Stimulated activated naive CD4-positive, alpha-beta T cell (primary cell): ENCODE measurements at places on chromosomes 4 and X.
A peak's percentile ranks its signal among the peaks of the same experiment; 100 is the strongest.

DNA sequence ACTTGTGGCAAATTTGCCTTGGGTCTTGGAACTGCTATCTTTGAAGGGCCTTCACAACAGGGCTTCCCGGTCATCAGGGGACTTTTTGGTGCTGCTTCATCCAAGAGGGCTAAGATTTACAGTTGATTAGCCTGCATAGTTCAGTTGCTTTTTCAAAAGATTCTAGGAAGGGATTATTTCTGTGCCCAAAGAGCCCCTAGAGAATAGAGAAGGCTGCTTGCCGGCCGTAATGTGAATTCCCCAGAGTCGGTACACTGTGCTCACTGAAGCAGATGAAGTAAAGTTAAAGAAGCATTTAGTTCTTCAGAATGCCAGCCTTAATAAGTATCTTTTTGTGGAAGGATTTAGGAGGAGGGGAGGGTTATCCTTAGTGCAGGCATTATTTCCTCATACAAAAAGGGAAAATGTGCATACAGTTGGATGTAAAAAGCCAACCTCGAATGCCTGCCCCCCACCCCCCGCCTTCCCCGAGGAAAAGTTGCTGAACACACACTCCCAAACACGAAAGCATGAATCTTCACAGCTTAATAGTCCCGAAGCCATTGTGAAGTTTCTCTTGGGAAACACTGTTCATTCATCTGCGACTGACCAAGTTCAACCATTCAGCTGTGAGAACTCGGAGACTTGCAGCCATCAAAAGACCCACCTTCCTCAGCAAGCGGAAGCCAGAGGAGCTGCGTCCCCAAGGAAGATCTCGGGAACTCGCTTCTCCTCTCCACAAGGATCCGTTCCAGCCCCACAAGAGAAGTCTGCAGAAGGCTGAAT lies 47.6 kb downstream of the ANOS1 start:
- DNase-seq, result no peak

- no peak for DNase-seq
Observed at GRCh38 chr4:136241221-136241986, 1290.9 kb downstream of the PCDH18 start.

- DNase-seq, result no peak
Observed at GRCh38 chrX:103275947-103276567, 493 bp downstream of the TCEAL5 start.

GRCh38 chrX:41142130-41142910 lies 57.1 kb downstream of the USP9X start:
- no peak for DNase-seq

DNA sequence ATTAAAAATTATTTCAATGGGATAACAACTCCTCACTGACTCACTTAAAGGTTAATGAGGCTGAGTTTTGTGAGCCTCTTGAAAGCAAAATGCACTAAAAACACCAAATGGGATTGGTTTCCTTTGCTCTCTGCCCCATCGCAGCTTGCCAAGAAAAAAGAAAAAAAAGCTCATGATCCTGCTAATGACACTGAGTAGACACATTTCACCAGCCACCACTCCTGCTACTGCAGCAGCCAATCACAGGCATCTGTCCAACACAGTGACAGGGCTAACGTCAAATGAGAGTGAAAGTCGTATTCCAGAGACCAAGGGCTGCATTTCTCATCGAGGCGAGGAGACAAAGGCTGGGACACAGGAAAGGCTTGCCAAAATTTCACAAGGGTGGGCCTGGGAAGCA lies 5.2 kb downstream of the APBB2 start:
- DNase-seq, result no peak

- DNase-seq, result no peak
Observed at GRCh38 chrX:80354966-80355465, 65.2 kb upstream of the TENT5D start.

DNA sequence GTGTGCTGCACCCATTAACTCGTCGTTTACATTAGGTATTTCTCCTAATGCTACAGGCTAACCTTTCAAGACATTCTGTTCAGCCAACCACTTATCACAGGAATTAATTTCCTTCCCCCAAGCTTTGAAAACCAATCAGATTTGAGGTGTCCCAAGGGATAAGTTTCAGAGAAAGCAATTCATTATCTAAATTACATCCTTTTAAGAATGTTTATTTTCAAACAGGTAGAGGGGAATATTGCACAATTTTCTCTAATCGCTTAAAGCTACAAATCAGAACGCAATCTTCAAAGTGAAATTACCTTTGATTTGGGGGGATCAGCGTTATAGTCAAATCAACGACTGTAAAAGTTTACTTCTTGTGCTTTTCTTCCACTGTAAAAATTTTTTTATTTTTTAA lies 1.6 kb downstream of the CLOCK start:
- DNase-seq, result peak; percentile 27

- no peak for DNase-seq
Observed at GRCh38 chr4:109879636-109880314, 31.9 kb downstream of the LRIT3 start.

DNA sequence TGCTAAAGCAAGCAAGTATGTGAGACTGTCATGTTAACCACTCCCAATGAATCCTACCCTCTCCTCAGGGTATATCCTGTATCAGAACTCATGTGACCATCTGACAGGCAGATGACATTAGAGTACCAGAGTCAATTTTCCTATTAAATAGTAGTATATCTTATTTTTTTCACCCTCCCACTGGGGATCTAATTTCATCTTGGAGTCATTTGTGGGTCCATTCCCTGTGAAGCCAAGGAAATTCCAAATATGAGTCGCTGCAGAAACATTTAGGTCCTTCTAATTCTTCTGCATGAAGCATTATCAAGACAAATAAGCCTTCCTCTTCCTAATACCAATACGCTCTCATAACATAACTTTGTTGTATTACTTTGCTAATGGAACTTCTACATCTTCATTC lies 52.2 kb upstream of the BLTP1 start:
- no peak for DNase-seq

DNA sequence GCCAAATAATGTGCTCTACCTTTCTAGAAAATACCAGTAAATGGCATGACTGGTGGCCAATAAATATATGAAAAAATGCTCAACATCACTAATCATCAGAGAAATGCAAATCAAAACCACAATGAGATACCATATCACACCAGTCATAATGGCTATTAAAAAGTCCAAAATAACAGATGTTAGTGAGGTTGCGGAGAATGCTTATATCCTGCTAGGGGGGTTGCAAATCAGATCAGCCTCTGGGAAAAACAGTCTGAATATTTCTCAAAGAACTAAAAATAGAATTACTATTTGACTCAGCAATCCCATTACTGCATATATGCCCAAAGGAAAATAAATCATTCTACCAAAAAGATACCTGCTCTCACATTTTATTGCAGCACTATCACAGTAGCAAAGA lies 115.1 kb downstream of the RASGEF1B start:
- DNase-seq, result no peak

GRCh38 chrX:68286980-68287379 lies 146.3 kb downstream of the OPHN1 start:
- no peak for DNase-seq

DNA sequence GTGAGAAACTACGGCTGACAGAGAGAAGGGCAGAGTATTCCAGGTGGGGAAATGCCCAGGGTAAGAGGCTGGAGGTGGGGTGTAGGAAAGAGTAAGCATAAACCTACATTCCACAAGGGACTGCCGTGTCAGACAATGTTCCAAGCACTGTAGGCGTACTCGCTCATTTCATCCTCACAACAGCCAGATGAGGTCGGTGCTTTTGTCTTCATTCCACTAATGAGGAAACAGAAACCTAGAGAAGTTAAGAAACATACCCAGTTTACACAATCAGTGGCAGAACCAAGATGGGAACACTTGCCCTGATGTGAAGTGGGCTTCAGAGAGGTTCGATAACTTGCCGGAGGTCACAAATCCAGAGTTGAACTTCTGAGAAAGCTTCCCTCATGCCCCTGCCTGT lies 4.6 kb downstream of the SASH3 start:
- no peak for DNase-seq

- DNase-seq, result no peak
Observed at GRCh38 chr4:165440415-165441158, 61.8 kb downstream of the CPE start.

DNA sequence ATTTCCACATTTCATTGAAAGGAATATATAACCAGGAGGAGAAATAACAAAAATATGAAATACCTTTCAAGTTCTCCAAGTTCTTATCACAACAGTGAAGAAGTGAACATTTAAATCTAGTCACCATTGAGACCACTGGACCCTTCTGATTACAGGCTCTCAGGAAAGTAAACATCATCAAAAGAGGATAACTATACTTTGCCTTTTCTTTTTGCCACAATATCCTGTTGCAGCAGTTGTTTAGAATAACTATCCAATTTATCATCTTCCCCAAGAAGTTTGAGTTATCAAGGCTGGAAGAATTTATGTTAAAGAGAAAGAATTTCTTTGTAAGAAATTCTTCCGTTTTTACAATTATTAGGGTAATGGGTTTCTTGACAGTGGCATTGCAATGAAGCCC lies 3.6 kb downstream of the LRP2BP start:
- no peak for DNase-seq

- no peak for DNase-seq
Observed at GRCh38 chrX:29376584-29376983, 789.3 kb downstream of the IL1RAPL1 start.

DNA sequence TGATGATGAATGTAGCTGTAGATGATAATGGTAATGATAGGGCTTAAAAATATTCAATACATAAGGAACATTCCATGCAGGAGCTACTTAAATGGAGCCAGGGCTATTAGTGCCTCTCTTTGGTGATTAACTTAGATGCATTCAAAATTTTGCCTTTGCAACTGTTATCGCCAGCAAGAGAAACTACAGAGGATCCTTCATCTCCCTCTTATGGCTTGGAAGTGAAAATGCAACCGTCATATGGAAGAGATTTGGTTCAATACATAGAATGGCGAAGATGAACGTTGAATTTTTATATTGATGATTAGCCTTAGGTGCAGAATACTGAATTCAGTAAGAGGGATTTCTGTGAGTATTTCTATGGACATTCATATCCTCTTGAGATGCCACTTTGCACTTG lies 134.5 kb upstream of the NLGN4X start:
- no peak for DNase-seq

- no peak for DNase-seq
Observed at GRCh38 chrX:49282647-49283011, 13.0 kb downstream of the PPP1R3F start.

DNA sequence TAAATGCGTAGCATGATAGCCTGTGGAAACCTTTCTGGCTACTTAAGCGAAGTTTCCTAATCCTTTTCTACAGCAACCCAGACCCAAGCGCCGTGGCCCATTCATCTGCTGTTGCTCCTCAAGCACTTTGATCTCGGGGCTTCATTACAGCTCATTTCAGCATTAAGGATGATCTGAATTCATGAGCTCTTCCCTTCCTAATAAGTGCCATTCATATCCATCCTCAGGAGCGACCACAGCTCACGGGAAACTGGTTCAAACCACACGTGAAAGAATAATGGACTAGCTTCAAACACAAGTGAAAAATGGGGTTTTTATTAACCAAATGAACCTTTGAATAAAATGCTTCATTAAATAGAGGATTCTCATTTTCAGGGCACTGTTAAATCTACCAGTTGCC lies 202.6 kb upstream of the LEF1 start:
- no peak for DNase-seq

GRCh38 chr4:153143527-153144348 lies 60.5 kb upstream of the TRIM2 start:
- DNase-seq, result no peak

GRCh38 chr4:182219411-182220056 lies 23.7 kb upstream of the TENM3 start:
- DNase-seq, result no peak

DNA sequence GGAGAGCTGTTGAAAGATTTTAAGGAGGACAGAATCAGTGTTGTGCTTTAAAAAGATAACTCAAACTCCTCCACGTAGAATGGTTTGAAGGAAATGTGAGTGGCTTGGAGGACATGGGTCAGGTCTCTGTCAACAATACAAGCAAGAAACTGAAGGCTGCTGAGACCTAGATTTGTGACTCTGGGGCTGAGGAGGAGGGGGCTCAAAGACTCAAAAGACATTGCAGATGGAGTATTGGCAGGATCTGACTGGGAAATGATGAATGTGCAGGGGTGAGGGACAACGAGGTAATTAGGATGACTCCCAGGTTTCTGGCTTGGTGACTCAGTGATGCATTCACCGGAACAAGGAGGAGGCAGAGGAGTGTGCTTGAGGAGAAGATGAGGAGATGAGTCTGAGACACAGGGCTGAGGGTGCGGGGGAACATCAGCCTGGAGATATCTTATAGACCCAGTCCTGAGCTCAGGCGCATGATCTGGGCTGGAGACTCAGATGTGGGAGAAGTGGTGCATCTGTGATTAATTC lies 3.3 kb upstream of the RPS4X start:
- no peak for DNase-seq

GRCh38 chr4:41227902-41228301 lies 13.6 kb upstream of the APBB2 start:
- DNase-seq, result no peak

DNA sequence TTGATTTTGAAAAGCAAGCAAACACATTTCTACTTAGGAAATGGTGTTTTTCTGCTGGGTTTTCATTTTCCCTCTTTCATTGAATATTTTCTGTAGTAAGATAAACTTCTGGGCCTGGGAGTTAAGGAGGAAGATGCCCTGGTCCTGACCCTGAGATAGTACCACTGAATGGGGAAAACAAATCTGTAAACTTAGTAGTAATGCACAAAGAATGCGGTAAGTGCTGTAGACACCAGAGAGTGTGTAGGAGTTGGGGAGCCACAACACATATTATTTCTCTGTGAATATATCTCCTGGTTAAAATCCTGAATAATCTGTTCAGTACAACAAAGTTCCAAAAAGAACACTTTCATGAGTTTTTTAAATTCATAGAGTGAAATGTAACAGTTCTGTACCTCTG lies 178.3 kb downstream of the MAPK10 start:
- DNase-seq, result no peak

GRCh38 chr4:156477636-156478035 lies 494.0 kb downstream of the PDGFC start:
- no peak for DNase-seq

DNA sequence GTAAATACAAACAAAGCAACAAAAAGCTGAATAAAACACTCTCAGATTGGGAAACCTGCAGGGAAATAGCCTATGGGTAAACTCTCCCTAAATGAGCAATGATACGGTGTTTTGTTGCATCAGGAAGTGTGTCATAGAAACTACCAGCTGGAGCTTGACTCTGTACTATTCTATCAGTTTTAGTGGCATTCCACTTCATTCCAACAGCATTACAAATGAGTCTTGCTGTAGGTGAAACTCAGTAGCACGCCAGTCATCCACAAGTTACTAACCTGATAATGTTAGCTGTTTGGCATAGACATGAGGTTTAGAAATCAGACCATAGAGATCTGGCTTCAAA lies 24.9 kb downstream of the FGFBP1 start:
- no peak for DNase-seq

GRCh38 chrX:45479835-45480422 lies 279.3 kb upstream of the DIPK2B start:
- no peak for DNase-seq

DNA sequence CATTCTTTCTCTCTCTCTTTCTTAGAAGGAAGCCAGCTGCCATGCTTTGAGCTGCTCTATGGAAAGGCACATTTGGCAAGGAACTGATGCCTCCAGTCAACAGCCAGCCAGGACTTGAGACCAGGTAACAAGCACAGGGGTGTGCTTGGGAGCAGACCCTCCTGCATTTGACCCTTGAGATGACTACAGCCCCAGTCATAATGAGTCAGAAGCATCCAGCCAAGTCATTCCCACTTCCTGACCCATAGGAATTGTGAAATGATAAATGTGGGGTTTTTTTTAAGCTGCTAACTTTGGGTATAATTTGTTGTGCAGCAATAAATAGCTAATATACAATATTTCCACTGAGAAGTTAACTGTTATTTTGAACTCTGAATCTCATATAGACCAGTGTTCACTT lies 446.9 kb downstream of the GRXCR1 start:
- no peak for DNase-seq

GRCh38 chr4:110198435-110199416 lies at the start of gene ELOVL6:
TSS of gene ELOVL6 (minus strand) at chr4:110198615. CDS start at chr4:110198335, 280 bp downstream.
- peak; percentile 18 for DNase-seq
